A549 treated with Hydrocortisone at 1 μM for 4 hours (cell line): ENCODE measurements at places on chromosomes 12 and 14. TPM values are rescaled to one million over a fixed set of nuclear protein-coding genes. Genes with fewer than 3 reads are reported as not detected.

The CPNE6 gene
- 0.15 to 0.17 TPM in 2 of 5 replicates, not detected in the others for total RNA-seq

The TMEM253 gene
- 0.35 to 1.0 TPM (median 0.81 TPM) in 5 replicates for total RNA-seq

The DEPDC4 gene
- 0.28 to 1.5 TPM (median 1.2 TPM) in 5 replicates for total RNA-seq

The MFAP5 gene
- total RNA-seq, result 0.12 to 0.49 TPM (median 0.23 TPM) in 5 replicates

The PAX9 gene
- 2.5 to 3.5 TPM (median 3.0 TPM) in 5 replicates for total RNA-seq

The KLRC2 gene
- 1.4 to 2.2 TPM (median 1.7 TPM) in 5 replicates for total RNA-seq

The MYH7 gene
- 0.01 TPM in 1 of 5 replicates, not detected in the others for total RNA-seq

The SOAT2 gene
- total RNA-seq, result 0.10 to 0.37 TPM (median 0.26 TPM) in 5 replicates

The MGP gene
- 0.08 TPM in 1 of 5 replicates, not detected in the others for total RNA-seq

The BMP4 gene
- total RNA-seq, result 1.5 to 2.6 TPM (median 1.9 TPM) in 5 replicates

The SCN8A gene
- 1.00 to 1.7 TPM (median 1.5 TPM) in 5 replicates for total RNA-seq

The GPR84 gene
- total RNA-seq, result 0.08 to 0.11 TPM in 2 of 5 replicates, not detected in the others

The MARS1 gene
- total RNA-seq, result 125 to 280 TPM (median 129 TPM) in 5 replicates

The FOXN4 gene
- total RNA-seq, result 0.03 to 0.08 TPM (median 0.03 TPM) in 3 of 5 replicates, not detected in the others

The NGDN gene
- 59.7 to 66.1 TPM (median 62.3 TPM) in 5 replicates for total RNA-seq

The CFAP251 gene
- total RNA-seq, result 0.85 to 1.7 TPM (median 1.3 TPM) in 5 replicates

The NFKBIA gene
- 190 to 227 TPM (median 213 TPM) in 5 replicates for total RNA-seq

The NYNRIN gene
- total RNA-seq, result 0.22 to 0.50 TPM (median 0.36 TPM) in 5 replicates

The SLCO1B1 gene
- 0.39 to 0.63 TPM (median 0.41 TPM) in 5 replicates for total RNA-seq

The NUAK1 gene
- 5.8 to 6.6 TPM (median 6.0 TPM) in 5 replicates for total RNA-seq

The KRT6C gene
- 0.06 TPM in 1 of 5 replicates, not detected in the others for total RNA-seq

The CCDC88C gene
- total RNA-seq, result 5.0 to 6.9 TPM (median 5.9 TPM) in 5 replicates

The TAS2R43 gene
- not detected in 5 replicates for total RNA-seq

The RD3L gene
- not detected in 5 replicates for total RNA-seq

The BRF1 gene
- total RNA-seq, result 24.9 to 27.6 TPM (median 26.4 TPM) in 5 replicates

The RAN gene
- 1,334 to 1,779 TPM (median 1,757 TPM) in 5 replicates for total RNA-seq

The LYZ gene
- 0.05 to 0.37 TPM in 2 of 5 replicates, not detected in the others for total RNA-seq

The ZFHX2 gene
- total RNA-seq, result 0.73 to 1.1 TPM (median 0.82 TPM) in 5 replicates

The TULP3 gene
- 14.6 to 22.7 TPM (median 19.0 TPM) in 5 replicates for total RNA-seq

The LRP1 gene
- total RNA-seq, result 12.2 to 18.6 TPM (median 13.7 TPM) in 5 replicates

The TBX5 gene
- total RNA-seq, result not detected in 5 replicates

The SLC4A8 gene
- total RNA-seq, result 1.1 to 1.5 TPM (median 1.3 TPM) in 5 replicates

The IKZF4 gene
- 2.2 to 2.8 TPM (median 2.6 TPM) in 5 replicates for total RNA-seq

The RDH16 gene
- total RNA-seq, result 0.12 to 0.22 TPM (median 0.15 TPM) in 5 replicates

The TROAP gene
- 74.4 to 87.6 TPM (median 83.8 TPM) in 5 replicates for total RNA-seq

The SRP54 gene
- 56.4 to 72.8 TPM (median 57.8 TPM) in 5 replicates for total RNA-seq

The CLEC4D gene
- not detected in 5 replicates for total RNA-seq

The SIX6 gene
- not detected in 5 replicates for total RNA-seq

The TM7SF3 gene
- 75.3 to 82.3 TPM (median 77.0 TPM) in 5 replicates for total RNA-seq
